ENCODE measurements at places on chromosomes 16 and 17.

DNA sequence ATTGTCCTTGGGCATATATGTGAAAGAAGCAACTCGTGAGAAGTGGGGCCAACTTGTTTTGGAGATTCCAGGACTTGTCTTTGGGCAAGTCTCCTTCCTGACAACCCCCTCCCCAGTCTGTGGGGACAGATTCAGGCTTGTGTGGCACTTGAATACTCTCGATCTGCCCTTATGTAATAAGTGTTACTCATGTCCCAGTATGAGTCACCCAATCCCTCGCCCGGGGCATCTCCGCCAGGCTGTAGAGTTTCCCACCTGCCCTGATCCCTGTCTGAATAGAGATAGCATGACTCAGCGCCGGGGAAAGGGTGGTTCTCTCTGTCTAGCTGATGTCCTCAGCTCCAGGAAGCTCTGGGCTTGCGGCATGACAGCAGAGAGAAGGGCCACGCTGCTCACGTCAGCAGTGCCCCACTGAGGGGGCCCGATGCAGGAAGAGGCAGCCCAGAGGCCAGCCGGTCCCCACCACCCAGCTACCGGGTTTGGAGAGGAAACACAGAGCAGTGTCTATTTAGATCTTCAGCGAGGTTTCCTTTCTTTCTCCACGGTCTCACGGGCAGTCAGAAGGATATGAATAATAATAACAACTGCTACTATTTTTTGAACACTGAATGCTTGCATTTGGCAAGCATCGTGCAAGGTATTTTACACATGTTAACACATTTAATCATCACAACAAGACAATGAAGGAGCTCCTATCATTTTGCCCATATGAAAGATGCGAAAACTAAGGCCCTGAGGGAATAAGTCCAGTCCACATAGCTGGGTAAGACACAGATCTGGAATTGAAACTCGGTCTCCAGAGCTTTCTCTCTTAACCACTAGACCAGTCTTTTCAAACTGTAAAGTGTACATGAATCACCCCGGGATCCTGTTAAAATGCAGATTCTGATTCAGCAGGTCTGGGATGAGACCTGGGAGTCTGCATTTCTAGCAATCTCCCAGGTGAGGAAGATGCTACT is 426.7 kb upstream of the MAF start:
- DNase-seq: no peak

DNA sequence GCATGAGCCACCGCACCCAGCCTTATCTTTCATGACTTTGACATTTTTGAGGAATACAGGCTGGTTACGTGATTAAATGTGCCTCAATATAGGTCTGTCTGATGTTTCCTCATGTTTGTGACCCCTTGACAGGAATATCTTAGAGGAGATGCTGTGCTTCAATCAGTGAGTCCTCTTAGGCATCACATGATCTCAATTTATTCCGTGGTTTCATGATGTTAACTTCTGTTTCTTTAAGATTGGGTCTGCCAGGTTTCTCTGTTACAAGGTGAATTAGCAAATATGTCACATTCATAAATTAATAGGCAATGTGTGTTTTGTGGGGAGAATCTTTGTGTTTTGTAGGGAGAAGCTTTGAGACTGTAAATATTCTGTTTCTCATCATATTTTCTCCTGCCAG is 3.3 kb downstream of the STXBP4 start:
- DNase-seq: no peak

DNA sequence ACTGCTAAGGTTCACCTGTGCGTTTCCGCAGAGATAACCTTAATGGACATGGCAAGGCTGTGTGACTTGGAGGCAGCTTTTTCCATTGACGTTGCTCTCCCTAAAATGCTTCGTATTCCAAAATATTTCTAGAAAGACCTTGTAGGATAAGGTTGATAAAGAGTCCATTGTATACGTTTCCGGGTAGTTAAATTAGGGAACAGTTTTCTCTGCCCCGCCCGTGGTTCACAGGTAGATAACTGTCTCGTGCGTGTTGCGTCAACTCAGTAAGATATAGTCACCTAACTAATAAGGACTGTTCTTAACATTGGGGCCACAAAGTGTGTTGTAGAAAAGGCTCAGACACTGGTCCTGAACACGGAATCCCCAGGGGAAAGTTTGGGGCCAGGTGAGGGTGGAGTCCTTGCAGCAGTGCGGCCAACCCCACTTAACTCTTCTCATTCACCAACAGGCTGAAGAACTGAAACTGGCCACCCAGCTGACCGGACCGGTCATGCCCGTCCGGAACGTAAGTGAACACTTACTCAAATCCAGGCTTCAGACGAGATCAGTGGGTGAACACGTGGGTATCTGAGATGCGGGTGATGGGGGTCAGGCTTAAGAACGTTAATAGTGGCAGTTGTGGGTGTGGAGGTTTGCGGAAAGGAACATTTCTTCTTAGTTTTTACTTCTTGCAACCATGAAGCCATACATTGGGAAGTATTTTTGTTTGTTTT is 1.6 kb downstream of the RPL13 start:
- DNase-seq: no peak

DNA sequence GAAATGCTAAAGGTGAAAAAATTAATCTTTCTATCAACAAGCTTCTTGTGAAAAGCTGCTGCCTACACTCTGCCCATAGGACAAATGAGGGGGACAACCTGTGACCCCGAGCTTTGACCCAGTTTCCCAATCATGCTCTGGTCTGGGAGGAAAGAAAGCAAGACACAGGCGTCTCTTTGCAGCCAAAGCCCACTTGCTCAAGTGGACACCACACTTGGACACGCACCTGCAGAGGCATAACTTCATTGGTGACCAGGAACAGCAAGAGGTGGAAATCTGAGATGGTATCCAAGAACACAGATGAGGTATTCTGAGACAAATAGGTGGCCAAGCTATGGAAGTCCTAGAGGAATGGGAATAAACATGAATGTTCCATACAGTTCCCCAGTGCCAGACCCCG is 15.0 kb upstream of the FAAP100 start:
- DNase-seq: no peak

DNA sequence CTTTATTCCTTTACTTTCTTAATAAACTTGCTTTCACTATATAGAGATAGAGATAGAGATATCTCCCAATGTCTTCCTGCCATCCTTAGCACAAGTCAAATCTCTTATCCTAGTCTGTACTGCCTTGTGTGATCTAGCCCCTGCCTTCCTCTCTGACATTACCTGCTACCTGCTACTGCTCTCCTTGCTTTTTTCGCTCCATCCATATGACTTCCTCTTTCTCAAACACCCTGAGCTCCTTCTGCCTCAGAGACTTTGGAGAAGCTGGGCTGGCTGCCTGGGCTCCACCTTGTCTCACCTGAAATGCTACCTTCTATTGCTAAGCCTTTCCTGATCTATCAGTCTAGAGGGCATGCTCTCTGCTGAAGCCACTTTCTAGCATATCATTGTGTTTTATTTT is 24.7 kb upstream of the WSB1 start:
- DNase-seq: no peak

- DNase-seq: no peak
These were observed 481 bp downstream of the CNTROB start for GRCh38 chr17:7932483-7932891.

DNA sequence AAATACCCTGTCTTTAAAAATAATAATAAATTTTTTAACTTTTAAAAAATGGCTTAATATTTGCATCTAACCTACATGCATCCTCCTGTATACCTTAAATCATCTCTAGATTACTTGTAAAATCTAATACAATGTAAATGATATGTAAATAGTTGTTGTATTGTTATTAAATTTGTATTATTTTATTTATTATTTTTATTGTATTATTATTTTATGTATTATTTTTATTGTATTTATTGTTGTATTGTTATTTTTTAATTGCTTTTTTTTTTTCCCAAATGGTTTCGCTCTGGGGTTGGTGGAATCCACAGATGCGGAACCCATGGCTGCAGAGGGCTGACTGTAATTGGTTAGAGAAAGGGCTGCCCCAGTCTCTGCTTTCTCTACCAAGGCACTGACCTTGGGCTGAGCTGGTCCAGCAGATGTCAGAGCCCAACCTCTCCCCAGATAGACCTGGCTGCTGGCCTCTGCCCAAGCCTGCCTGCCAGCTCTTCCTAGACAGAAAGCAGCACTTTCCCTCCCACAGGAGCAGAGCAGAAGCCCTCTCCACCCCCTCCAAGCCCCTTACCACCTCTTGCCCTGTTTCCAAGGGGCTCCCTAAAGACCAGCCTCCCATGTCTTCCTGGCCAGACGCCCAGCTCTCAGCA is 183.8 kb downstream of the GSG1L start:
- no peak for DNase-seq

DNA sequence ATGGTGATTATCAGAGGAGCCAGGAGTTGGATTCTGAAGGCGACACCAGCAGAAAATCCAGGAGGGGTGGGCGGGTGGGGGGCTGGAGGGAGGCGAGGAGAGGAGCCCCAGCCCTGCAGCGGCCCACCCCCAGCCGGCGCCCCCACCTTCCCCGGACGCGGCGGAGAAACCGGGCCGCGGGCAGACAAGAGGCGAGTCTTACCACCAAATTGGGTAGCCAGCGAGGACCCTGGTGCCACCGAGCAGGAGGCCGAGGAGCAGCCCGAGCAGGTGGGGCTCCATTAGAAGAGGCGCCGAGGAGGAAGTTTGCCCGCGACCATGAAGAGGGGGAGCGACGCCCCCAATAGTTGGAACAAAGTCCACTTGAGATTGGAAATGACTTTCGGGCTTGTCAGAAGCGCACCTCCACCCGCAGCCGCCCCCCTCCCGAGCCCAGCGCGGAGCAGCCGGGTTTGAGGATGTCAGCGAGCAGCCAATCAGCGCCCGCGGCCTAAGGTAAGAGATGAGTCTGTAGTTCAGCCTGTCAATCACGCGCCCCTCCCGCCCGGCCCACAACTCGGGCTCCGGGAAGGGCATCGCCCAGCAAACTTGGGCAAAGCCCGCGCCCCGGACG is at the start of gene WNT3:
WNT3 (minus strand) TSS at position 377 of the 613 bp plus-strand sequence; CDS start at position 282, 95 bp downstream.
- DNase-seq: peak; percentile 6

GRCh38 chr17:64150237-64151015 is 20.5 kb upstream of the ERN1 start:
- DNase-seq: no peak

GRCh38 chr17:18166894-18167293 is 16.7 kb upstream of the ALKBH5 start:
- DNase-seq: peak; percentile 2

GRCh38 chr16:76118344-76118743 is 158.9 kb upstream of the CNTNAP4 start:
- DNase-seq: no peak

DNA sequence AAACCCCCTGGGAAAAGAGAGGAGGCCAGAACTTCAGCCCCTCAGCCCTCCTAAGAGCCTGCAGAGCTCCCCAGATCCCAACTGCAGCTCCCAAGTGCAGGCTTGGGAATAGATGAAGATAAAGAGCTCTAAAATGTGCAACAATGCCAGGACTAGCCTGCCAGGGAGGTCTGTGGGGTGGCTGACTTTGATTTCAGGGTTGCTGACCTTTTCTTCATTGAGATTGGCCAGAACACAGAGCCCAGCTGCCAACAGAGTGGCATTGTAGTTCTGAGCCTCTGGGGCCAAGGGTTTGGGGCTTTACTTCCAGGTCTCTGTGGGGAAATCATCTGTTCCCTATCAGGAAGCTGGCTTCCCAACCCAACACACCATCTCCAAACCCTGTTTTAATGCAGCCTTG is 120.6 kb downstream of the COPRS start:
- DNase-seq: no peak

DNA sequence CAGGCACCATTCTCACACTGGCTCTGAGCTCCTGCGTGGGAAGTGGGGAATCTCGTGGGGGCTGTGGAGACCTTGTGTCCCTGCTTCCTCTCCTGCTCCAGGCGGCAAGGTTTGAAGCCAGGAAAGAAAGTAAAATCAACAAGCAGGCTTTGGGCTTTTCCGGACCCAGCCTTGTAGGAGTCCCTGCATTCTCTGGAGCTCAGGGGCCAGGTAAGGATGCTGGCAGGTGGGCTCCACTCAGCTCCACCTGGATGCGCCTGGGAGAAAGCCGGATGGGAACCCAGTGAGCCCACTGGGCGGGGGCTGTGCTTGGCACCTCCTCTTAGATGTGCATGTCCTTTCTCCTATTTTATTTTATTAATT is 362.5 kb downstream of the SEC14L1 start:
- no peak for DNase-seq

DNA sequence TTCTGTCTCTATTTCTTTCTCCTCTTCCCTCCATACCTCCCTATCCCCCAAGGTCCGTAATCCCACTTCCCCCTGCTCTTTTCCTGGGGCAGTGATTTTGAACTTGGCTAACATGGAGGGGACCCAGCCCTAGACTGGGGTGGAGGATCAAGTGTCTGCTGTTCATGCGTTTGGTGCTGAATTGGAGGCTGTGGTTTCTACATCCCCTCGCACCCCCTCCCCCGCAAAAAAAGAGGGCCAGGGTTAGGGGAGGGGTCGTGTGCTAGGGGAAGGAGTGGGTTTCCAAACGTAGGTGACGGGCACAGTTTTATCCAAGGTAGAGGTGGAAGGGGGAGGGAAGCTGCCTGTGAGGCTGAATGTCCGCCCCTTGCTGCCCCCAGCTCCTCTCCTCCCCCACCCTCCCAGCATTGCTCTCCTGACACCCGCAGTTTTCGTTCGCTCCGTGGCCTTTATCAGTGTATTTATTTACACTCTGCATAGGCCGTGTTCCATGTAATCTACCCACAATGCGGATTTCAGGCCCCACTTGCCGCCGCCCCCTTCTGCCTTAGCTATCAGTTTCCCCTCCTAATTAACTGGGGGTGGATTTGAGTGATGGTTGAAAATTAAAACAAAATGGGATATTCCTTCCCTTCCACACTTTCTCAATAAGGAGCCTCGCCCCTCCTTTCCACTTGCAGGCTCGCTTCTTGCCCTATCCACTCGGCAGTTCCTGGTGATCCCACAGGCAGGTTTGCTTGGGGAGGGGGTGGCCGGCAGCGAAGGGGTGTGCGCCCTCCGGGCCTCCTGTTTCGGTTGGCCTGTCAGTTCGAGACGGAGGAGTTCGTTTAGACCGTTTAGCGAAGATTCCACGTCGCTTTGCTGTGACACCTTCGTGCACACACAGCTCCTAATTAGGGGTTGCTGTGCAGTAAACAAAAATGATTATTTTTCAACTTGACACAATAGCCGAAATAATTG is 2.0 kb downstream of the GNAO1 start:
- DNase-seq: no peak

DNA sequence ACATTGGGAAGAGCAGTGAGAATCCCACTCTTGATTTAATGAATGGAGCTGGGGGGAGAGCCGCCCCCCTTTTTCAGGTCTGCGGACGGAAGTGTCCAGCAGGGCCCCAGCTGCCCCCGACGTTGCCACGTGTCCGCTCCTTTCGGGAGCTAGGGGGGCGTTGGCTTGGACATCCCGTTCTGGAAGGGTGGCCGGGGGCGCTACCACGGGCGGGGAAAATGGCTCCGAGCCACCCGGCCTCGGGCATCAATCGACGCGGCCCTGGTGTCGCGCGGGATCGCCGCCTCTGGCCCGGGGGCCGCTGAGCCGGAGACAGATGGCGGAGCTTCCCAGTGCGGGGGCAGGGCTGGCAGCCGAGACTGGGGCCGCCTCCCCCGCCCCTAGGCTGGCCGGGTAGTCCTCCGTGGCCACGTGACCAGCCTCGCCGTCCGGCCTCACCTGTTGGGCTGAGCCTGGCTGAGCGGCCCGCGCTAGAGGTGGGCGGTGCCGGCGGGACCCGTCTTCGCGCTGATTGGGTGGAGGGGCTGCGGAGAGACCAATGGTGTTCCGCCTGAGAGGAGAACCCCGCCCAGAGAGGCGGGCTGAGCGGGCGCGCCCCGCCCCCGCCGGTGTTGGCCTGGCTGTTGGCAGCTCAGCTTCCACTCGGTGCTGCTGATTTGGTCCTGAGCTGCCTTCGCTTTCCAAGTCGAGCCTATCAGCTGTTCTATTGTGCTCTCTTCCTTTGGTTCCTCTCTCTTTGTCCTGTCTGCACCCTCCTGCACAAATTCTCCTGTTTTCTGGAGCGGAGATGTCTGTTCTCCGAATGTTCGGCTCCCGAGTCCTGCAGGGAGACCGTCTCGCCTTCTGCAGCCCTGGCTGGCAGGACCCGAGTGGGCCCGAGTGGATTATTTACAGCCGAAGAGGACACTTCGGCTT is 8.3 kb downstream of the HS3ST3B1 start:
- DNase-seq: peak; percentile 72
